SK-MEL-5 (cell line): ENCODE measurements at places on chromosomes 1 and 21. TPM values are rescaled to one million over a fixed set of nuclear protein-coding genes. Genes with fewer than 3 reads are reported as not detected.

Gene ADAM30
- total RNA-seq = not detected in 2 replicates

Gene DIO1
- total RNA-seq = not detected in 2 replicates

Gene EPS8L3
- total RNA-seq = not detected in 2 replicates

Gene CLCA1
- total RNA-seq = not detected in 2 replicates

Gene TIPRL
- total RNA-seq = 75.2 and 82.7 TPM in 2 replicates

Gene ANGPTL1
- total RNA-seq = 1.8 and 2.2 TPM in 2 replicates

Gene PRAMEF33
- not detected in 2 replicates for total RNA-seq

Gene CNR2
- total RNA-seq = not detected in 2 replicates

Gene MFAP2
- 0.40 and 1.4 TPM in 2 replicates for total RNA-seq

Gene ST6GALNAC3
- total RNA-seq = 63.8 and 70.7 TPM in 2 replicates

Gene FAM76A
- 9.8 and 10.1 TPM in 2 replicates for total RNA-seq

Gene WDR64
- not detected in 2 replicates for total RNA-seq

Gene DYNLT4
- not detected in 2 replicates for total RNA-seq

Gene PROX1
- total RNA-seq = 0.13 and 0.32 TPM in 2 replicates

Gene PPFIA4
- 4.5 and 4.8 TPM in 2 replicates for total RNA-seq

Gene ZSWIM5
- 2.2 and 2.6 TPM in 2 replicates for total RNA-seq

Gene GNG12
- total RNA-seq = 352 and 360 TPM in 2 replicates

Gene LRRC53
- not detected in 2 replicates for total RNA-seq

Gene NBPF8
- total RNA-seq = 7.4 and 9.3 TPM in 2 replicates

Gene STUM
- 0.27 and 0.32 TPM in 2 replicates for total RNA-seq

Gene NTRK1
- total RNA-seq = 0.32 and 0.53 TPM in 2 replicates

Gene FOXO6
- total RNA-seq = 0.18 and 0.24 TPM in 2 replicates

Gene S100A7
- total RNA-seq = not detected in 2 replicates

Gene ARTN
- 0.27 TPM in 1 of 2 replicates, not detected in the other for total RNA-seq

Gene ARMH1
- total RNA-seq = 0.24 TPM in 1 of 2 replicates, not detected in the other

Gene WLS
- 33.8 and 35.1 TPM in 2 replicates for total RNA-seq

Gene GJA9
- total RNA-seq = not detected in 2 replicates

Gene SPRR5
- total RNA-seq = not detected in 2 replicates

Gene GJB3
- total RNA-seq = not detected in 2 replicates
